ENCODE measurements at places on chromosomes 11 and 22.
A peak's percentile ranks its signal among the peaks of the same experiment; 100 is the strongest.

DNA sequence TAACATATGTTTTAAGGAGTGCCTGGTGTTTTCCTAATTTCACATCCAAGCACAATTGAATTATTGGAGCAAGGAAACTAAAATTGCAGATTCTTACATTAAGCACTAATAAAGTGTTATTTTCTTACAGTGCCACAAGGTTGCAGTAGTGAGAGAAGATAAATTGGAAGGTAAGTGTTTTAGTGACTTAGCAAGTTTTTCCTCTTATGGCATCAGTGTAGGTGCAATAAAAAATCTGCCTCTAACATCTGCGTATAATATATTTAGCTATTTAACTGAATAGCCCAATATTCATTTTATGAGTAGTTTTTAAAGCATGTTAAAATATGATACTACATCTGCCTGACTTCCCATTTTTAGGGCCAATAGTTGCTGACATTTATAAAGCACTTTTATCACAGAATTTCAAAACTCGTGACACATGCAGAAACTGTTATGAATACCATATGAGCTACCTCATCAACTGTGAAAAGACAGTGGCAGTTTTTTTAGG, 19.0 kb downstream of the POLD3 start:
- no peak for DNase-seq

- DNase-seq, result peak; percentile 61
Measured at GRCh38 chr11:63767565-63768236, 874 bp downstream of the ZFTA start.

GRCh38 chr11:75344761-75345454, 6.6 kb downstream of the ARRB1 start:
- DNase-seq, result no peak

DNA sequence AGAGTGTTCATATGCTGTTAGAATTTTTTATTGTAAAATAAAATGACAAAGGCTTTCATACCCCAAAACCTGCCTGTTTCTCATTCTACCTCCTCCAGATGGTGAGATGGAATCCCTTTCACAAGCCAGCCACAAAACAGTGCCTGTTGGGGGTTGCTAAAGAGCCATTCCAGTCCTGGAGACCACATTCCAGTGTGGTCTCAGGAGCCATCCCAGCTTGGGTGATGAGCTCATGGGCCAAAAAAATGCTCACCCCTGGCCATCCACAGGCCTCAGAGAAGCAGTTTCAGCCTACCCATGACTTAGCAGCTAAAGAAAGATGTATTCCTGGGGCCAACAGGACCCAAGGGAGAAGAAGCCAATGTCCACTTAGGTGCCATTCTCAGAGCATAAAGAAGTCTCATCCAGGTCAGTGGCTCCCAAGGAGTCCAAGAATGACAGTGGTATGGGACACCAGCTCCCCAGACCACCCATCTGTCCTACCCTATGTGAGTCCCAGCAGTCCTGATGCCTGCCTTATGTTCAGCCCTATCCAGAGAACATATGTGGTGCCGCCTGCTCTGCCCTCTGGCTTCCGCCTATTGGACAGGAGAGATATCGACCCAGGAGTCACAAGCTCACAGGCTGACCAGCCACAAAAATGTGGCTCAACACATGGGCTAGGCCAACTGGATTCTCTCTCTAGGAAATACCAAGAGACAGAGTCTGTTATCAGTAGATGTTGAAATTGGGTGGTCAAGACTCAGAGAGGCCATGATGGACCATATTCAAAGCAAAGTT, 26.4 kb downstream of the C11orf91 start:
- no peak for DNase-seq

- DNase-seq, result no peak
Measured at GRCh38 chr11:44031549-44031948, 16.2 kb upstream of the ACCSL start.

- no peak for DNase-seq
Measured at GRCh38 chr22:49792107-49792506, 35.6 kb downstream of the BRD1 start.

DNA sequence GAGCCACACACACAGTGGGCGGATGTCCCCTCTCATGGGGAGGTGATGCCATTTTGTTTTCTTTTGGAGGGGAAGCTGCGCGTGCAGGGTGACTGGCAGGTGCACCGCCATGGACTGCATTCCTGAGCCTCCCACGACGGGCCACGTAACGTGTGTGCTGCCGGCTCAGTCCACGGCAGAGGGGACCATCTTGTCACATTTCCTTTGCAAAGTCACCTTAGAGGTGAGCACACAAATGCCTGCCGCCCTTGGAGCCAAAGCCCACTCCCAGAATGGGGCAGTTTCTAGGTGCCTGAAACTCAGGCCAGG, 262.5 kb downstream of the CTTN start:
- DNase-seq, result no peak

- DNase-seq, result no peak
Measured at GRCh38 chr22:46038516-46039430, 61.8 kb upstream of the WNT7B start.

DNA sequence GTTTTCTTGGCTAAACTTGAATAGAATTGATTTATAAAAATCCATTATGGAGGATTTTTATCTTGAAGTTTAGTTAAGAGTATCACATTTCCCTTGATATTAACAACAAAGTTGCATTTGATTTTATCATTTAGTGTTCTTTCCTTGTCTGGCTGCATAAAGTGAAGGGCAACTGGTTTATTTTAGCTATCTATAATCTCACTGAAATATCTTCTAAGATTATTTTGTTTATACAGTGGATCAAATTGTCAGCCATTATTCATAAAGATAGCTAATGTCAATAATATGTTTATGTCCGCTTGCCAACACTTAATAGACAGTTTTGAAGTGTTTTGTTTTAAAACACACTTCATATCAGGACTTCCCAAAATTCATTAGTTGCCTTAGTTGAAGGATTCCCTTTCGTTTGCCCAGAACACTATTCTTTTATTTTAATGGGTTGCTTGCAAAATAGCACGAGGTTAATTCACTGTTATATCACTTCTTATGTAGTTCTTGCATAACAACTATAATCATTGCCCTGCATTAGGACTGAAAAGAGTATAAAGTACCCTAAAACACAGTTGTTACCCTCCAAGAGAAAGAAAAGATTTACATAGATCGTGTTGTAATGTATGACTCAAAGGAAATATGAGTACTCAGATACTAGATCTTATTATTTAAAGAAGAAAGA, 73.0 kb downstream of the MSANTD4 start:
- DNase-seq, result no peak

- DNase-seq, result no peak
Measured at GRCh38 chr22:25746012-25746373, 4.0 kb downstream of the MYO18B start.

DNA sequence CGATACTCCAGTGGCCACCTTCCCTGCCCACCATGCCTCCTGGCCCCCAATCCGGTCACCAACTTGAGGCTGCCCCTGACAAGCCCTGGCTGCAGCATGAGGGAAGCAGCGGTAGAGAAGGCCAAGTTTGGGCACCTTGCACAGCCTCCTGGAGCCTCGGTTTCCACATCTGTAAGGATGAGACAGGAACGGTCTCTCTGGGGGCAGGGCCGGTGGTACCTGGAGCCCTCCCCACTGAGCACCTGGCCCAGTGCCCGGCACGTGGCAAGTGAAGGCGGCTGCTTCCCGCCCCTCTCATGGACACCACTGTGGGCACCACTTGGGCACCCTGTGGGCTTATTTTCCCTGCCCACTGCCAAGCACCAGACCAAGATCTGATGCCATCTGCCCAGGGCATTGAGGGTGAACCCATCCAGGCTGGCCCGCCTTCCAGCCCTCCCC, 77.8 kb downstream of the CDKN1C start:
- no peak for DNase-seq

- DNase-seq, result no peak
Measured at GRCh38 chr11:819943-820649, 1.4 kb downstream of the PNPLA2 start.

- no peak for DNase-seq
Measured at GRCh38 chr22:33130473-33130872, 72.3 kb upstream of the SYN3 start.

DNA sequence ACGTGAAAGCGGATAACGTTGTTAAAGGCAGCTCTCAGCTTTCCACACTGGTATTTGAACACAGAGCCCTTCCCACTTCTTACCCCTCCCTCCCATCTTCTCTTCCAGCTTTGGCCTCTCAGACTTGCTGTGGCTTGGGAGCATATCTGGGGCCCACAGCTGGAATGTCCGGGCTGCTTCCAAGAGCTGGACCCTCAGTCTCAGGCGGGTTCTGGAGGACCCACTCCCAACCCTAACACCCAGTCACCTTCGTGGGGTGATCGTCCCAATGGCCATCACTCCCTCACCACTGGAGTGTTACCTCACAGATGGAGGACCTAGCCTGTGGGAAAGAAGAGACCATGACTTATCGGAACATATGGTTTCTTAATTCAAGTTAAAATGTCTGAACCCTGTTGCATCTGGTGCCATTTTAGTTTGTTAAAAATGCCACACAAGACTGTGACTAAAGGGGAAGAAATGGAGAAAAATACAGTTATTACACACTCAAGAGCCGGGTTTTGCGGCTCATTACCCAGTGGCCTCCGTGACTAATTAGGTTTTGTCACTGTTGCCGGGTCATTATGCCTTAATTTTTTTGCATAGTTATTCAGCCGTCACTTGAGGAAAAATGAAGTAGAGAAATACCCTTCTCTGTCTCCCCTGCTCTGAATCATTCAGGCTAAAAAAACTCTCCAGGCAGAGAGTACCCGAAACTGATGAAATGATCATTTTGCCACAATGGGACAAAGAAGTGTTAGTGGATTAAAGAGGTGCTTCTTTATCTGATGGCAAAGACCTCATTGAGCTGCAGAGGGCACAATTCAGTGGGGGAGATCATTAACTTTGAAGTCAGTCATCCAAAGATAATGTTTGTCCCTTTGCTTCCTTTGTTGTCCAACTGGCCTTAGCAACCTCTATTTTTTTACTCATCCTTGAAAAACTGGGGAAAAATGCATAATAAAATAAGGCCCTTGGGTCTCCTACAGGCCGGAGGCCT, 87.2 kb upstream of the HTATIP2 start:
- no peak for DNase-seq

DNA sequence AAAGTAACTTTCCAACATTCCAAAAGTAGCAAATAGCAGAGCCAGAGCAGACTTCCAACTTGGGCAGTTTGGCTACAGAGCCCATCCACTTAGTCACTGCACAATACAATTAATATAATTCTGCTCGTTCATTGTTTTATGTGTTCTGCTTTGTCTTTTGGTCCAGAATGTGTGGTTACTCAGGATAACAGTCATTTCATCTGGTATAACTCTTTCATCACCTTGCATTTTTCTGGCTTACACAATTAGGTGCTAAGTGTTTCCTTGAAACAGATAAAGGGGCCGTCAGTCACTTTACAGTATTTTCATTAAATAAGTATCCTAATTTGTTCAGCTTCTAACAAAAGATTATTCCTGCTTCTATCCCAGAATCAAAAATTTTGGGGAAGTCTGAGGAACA, 87.2 kb downstream of the LARGE2 start:
- DNase-seq, result no peak

DNA sequence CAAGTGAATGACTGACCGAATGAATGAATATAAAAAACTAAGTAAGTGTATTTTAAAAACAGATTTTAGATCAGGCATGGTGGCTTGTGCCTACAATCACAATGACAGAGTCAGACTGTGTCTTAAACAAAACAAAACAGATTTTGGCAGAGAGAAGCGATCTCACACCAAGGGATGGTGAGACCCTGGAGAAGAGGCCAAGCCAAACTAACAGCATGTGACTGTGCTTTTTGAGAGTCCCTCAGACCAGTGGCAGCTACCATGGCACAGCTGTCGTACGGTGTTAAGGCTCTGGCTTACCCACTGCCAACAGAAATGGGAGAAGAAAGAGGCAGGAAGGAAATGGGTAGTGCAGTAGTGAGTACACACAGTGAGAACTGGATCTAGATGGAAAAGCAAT, 60.6 kb downstream of the SGSM3 start:
- no peak for DNase-seq

- no peak for DNase-seq
Measured at GRCh38 chr11:702462-703461, 3.3 kb upstream of the EPS8L2 start.

GRCh38 chr22:37487571-37487970, 1.4 kb upstream of the MFNG start:
- no peak for DNase-seq

- DNase-seq, result no peak
Measured at GRCh38 chr11:70507466-70508230, 109.3 kb downstream of the CTTN start.

DNA sequence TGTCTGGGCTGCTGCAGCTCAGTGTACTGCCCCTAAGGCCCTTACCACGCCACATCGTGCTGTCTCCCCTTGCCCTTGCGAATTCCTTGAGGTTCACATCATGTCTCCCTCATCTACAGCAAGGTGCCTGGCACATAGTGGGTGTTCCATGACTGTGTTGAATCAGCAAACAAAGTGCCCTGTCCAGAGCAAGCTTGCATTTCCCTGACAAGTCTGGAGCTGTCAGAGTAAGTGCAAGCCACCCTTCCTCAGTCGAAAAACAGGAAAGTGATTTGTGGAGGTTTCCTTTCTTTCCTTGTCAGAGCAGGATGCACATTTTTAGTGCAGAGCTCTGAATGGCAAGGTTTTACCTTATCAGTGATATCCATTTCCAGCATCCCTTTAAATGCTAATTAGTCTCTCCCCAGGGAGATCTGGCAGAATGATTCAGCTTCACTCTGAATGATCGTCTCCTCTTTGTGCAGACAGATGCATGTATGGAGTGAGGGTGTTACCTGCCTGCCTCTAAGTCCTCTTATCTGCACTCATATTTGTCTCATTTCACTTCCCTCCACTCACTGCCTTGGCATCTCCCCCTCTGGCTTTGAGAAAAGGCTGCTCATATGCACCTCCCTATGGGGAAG, 331.2 kb downstream of the TMEM135 start:
- no peak for DNase-seq

DNA sequence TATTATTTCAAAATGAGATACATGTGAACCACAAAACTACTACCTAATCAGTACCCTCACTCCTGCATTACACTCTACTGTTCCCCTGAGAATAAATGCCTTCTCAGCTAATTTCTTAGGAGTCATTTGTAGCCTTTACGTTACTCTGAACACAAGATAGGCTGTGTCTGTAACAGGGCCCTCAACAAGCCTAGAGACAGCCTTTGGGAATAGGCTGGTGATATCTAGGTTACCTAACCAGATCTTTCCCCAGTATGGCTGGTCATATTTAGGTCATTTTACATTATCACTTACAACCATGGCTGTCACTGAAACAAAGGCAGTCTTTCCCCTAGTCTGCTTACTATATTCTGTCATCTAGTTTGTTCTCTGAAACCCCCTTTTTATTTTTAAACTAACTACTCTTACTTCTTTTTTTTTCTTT, 14.2 kb downstream of the ATM start:
- DNase-seq, result no peak

GRCh38 chr11:99822846-99823565, 802.3 kb downstream of the CNTN5 start:
- no peak for DNase-seq
